ENCODE measurements at places on chromosomes 3 and 15.

- DNase-seq: no peak
These were observed 120.2 kb upstream of the IGF1R start for GRCh38 chr15:98528046-98528725.

GRCh38 chr15:79007066-79007465 lies 62.2 kb upstream of the CTSH start:
- peak; percentile 15 for DNase-seq

GRCh38 chr15:73892446-73893226 lies 19.3 kb downstream of the TBC1D21 start:
- DNase-seq: no peak

DNA sequence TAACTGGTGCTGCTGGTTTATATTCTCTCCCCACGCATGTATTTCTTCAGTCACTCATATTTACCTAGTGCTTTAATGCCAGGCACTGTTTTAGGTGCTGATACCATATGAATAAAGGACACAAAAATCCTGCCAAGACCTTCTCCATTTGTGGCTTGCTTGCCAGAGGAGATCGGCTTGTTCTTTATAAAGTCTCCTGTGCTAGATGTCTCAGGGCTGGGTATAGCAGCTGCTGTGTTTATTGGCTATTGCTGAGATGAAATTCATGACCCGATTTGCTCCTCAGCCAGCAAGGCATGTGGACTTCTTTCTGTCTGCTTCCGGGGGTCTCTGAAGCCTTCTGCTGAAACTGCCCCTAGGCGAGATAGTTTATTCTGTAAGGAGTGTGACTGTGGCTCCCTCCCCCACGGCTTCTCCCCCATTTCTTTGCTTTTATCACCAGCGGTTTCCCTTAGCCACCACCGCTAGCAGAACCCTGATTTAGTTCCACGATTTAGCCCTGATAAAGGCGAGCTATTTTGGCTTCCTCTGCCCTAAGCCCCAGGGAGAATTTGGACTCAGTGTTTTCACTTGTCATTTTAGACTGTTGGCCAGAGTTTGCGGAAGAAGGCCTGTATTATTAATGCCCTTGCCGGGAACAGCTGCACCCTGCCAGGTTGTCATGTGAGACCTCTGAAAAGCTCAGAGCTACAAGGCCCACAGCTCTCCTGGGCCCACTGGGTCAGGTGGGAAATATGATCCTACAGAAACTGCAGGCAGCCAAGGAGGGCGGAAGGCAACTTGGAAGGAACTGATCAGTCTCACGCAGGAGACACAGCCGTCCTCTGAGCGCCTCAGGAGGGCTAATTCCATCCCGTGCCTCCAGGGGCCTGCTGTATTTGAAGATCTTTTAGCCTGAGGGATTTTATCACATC lies 46.8 kb downstream of the ST6GAL1 start:
- DNase-seq: no peak

DNA sequence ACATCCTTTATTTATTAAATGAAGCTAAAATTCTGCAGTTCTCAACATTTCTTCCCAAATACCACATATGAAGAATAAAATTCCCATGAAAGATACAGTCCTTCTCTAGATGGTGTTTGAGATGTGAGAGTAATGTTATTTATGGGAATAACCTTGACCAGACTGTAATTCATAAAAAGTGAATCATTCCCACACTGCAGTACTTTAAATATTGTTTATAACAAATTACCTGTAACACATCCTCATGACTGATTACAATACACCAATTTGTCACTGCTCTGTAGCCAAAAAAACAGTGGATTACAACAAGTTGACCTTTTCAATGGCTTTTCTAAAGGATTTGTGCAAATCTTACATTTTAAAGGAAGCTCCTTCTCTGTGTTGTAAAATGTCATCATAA lies 651.3 kb downstream of the NSUN3 start:
- no peak for DNase-seq

Data from non-pigmented ciliary epithelial cell (primary cell).